ENCODE measurements at places on chromosomes 11 and 22.

DNA sequence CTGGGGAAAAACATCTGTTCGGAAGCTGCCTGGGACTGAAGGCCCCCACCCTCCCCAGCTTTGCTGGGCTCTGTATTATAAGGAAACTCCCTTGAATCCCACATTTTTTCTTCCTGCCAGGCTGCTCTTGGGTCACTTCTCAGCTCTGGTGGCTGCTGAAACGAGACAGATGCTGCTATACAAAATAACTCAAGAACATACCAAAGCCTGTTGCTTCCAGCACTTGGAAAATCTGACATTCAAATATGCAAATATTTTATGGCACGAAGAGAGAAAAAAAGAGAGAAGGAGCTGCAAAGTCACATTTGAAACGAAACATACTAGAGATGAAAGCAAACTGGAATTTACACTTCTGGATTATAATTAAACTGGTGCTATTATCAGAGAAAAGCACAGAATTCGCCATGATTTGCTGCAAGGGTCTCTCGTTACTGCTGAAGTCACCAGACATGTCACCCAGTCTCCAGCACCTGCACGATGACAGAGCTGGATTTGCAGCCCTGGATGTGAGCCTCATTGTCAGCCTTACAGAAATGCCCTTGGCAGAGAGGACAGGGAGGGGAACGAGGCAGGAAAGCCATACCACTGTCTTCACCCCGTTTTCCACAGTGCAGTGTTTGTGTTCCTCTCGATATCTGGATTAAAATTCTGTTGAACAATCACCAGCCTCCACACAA is 47.9 kb upstream of the IGSF9B start:
- no peak for DNase-seq

GRCh38 chr11:11594162-11594561 is 27.6 kb downstream of the GALNT18 start:
- DNase-seq = no peak

- DNase-seq = no peak
These were observed 49.8 kb downstream of the BMAL1 start for GRCh38 chr11:13327421-13327820.

- no peak for DNase-seq
These were observed 22.8 kb upstream of the GUCY1A2 start for GRCh38 chr11:107041088-107041444.

DNA sequence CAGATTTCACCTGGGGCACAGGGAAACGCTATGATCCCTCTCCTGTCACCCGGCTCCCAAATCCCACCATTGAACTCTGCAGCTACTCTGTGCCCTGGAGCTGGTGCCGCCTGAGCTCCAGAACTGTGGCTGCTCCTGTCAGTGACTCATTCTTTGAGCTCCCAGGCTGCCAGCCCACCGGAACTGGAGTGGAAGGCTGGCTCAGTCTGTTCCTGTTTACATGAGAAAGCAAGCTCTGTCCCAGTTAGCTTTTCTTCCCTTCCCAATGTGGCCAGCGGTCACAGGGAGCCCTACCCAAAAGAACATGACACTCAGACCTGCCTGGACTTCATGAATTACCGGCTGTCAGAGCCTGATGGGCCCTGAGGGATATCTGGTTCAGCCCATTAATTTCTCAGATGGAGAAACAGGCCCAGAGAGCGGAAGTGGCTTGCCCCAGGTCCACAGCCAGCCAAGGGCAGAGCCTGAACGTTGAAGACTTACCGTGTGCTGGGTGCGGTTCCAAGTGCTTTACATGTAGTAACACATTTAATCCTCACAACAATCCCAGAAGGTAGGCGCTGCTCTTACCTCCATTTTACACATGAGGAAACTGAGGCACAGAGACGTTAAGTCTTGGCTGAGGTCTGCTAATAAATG is 23.8 kb upstream of the IGSF22 start:
- no peak for DNase-seq

- DNase-seq = no peak
These were observed 43.4 kb downstream of the CPT1A start for GRCh38 chr11:68798221-68798813.

GRCh38 chr22:24224468-24224867 is 20.4 kb downstream of the GGT5 start:
- no peak for DNase-seq
